Stimulated activated CD4-positive, alpha-beta T cell treated with anti-CD3 and anti-CD28 coated beads, Interleukin-15, amount 100 ng/mL, for 48 hours (primary cell): ENCODE measurements at places on chromosomes 2 and 18.

DNA sequence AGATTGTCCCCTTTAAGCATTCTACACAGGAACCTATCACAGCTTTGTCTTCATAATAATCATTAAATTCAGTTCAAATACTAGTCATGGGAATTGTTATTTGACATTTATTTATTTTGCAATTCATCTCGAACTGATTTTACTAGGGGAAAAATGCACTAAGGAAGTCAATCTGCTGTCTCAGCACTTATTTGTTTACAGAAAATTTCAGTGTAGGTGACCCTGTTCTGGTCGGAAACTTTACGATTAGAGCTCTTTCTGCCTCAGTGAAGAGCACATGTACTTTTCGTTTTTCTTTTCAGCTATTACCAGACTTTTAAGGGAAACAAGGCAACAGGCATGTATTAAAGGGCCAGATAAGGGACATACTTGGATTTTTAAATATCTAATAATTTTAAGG is 1405.7 kb upstream of the ZEB2 start:
- no peak for DNase-seq

DNA sequence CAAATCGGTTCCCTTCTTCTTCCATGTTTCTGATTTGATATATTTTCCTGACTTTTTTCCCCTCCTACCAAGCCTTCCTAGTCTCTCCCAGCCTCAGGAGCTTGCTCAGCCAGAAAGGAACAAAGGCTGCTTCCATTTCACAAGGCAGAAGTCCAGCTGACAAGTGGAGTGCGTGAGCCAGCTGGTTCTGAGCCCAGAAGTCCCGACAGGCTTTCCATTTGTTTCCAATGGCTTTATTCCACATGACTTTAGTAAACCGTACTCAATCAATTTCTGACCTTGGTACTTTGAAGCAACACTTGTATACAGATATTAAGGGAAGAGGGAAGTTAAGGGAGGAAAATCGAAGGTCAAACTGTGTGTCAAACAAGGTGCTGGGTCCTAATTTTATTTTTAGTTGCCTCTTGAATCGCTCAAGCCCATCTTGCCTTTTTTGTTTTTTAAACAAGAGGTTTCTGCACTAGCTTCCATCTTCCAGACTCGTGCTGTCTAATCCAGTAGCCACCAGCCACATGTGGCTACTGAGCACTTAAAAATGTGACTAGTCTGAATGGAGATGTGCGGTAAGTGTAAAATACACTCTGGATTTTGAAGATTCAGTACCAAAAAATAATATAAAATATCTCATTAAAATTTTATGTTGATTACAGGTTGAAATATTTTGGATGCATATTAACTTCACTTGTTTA is 36.2 kb downstream of the WIPF1 start:
- no peak for DNase-seq

- DNase-seq: no peak
These were observed 51.0 kb upstream of the EML4 start for GRCh38 chr2:42117923-42118753.

DNA sequence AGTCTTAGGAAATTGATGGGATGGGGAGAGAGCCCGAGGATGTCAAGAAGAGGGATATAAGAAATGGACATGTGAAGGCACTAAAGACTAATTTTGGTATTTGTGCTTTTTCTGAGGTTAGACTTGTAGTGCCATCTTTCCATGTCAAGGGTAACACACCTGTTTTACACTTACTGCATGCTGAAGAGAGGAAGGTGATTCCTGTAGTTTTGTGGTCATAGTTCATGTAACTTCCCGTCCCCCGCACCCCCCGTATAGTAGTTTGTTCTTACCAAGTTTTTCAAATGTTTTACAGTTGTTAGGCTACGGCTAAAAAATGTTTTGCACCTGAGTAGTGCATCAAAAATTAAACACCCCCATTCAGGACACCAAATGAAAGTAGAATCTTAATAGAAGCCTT is 73.8 kb downstream of the CLIP4 start:
- DNase-seq: no peak

- DNase-seq: no peak
These were observed 71.2 kb downstream of the FIGN start for GRCh38 chr2:163664610-163665009.

GRCh38 chr2:239473211-239473805 is 72.5 kb upstream of the HDAC4 start:
- no peak for DNase-seq

DNA sequence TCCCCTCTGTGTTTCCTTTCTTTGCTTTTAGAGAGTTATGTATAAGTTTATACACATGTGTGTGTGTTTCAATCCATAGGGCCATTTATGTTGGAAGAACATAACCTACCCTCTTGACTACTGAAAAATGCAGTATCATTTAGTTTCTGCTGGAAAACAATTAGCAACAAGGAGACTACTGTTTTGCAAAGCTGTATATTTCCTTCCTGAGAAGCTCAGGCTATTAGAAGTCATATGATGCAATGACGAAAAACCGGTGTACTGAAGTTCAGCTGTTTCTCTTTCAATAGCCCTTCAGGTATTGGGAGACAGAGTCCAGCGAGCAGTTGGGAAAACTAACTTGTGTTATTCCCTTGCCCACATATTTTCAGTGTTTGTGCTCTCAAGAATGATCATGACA is 447.7 kb upstream of the GYPC start:
- DNase-seq: no peak

- no peak for DNase-seq
These were observed 162.6 kb upstream of the SLC39A10 start for GRCh38 chr2:195494451-195494850.

DNA sequence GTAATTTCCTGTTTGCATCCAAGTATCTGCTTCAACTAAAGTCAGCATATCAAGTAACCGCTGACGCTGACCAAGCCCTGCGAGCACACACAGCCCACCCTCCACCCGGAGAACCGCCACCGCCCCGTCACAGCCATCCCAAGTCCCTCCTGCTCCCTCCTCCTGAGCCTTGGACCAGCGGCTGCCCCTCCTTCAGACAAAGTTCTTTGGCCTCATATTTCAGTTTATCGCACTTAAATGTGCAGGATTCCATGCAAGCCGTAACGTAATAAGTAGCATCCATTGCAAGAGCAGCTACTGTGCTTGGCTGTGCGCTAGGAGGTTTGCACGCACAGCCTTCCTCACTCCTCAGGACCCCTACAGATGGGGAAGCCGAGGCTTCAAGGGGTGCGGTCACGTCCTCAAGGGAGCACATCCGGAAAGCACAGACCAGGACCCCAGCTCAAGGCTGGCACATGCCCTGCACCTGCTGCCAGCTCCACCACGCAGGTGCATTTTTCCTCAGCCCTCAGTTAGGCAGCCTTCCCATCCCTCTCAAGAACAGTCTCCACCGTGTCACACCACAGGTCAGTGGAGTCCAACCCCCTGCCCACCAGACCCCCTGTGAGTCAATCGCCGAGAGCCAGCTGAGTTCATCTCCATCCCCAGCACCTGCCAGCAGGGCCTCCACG is 17.1 kb downstream of the PXDN start:
- DNase-seq: no peak

- no peak for DNase-seq
These were observed 109.0 kb upstream of the EPAS1 start for GRCh38 chr2:46188041-46188716.

DNA sequence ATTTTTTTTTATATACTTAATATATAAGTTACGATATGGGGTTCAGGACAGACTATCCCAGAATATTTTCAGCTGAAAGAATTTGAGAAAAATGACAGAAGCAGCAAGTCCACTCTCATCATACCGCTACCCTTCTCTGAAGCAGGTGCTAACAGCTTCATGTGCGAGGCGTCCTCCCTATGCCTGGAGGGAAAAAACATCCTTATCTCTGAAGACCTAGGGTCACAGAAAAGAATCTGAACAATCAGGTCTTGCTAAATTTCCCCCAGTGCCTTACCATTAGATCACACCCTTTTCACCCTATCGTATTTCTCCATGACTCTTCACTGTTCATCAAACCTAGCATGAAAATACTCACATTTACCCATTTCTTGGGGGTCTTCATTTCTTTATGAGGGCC is 51.9 kb upstream of the CREB1 start:
- no peak for DNase-seq

DNA sequence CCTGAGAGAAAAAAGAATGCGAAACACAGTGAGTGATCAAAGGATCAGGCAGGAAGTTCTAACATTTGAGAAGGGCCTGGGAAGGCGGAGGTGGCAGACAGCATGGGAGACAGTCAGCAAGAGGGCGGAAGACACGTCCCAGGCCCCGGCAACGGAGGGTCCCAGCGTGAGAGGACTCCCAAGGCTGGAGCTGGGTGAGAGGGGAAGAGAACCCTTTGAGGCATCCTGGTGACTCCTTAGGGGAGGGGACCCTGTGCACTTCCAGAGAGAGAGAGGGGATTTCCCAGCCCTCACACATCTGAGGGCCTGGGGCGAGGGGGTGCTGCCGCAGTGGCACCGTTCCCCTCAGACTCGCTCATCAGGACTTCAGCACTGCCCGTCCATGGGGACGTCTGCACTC is 133.4 kb downstream of the RTP5 start:
- DNase-seq: no peak

DNA sequence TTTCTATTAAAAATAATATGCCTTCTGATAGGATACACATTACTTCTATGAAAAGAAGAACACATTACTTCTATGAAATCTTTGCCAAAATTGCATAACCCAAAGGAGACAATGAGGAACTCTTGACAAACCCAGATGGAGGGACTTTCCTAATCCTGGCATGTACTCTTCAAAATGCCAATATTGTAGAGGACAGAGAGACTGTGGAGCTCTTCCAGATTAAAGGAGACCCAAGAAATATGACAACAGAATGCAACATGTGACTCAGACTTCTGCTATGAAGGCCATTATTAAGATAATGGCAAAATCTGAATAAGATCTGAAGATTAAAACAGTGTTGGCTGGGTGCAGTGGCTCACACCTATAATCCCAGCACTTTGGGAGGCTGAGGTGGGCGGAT is 22.2 kb downstream of the SOWAHC start:
- DNase-seq: no peak

DNA sequence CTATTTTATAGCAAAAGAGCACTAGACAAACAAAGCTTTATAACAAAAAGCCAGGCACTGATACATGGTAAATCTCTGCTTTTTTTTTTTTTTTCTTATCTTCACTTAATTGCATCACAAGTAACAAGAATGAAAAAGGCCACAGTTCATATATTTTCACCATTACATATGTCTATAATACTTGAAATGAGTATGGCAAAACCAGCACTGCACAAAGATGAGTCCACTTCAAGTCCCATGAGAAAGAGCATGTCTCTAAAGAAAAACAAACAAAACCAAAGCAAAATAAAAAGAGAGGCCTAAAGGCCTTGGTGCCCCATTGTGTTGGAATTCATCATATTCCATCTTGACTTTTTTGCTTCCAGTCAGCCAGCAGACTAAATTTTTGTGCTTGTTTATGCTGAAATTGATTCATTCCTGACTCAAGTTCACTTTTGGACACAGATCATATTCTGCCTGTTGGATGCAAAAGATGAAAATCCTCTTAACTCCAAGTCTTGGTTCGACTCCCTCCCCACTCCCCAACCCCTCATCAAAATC is 264.9 kb upstream of the CCDC68 start:
- no peak for DNase-seq

DNA sequence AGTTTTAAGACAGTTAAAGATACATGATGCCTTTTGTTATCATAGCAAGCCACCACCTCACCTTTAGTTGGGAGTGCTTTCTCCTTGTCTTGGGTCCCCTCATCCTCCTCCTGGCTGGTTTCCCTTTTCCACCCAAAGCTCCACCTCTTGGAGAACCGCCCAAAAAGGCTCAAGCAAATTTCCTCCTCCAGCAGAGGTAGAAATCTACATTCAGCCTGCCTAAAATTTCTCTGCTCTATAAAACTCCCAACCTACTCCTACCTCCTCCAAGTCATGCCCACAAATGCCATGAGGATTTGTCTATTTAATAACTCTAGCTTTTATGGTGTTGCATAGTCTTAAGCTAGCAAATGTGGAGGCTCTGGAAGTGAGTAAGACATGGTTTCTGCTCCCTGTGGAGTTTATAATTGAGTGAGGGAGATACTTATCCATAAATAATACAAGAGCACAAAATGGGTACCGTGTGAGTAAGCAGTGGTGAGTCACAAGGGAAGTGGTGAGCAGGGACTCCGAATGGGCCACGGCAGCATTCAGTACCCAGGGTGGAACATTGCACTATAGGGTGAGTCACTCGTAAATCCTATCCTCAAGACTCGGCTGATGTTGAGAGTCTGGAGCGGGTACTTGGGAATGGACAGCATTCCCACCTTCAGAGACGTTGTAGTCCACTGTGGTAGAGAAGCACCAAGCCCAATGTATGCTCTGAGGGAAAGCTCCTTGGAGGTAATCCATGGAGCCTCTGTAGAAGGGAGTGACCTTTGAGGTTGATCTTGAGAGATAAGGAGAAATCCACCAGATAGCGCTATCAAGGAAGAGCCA is 146.3 kb downstream of the RTN4 start:
- DNase-seq: peak; percentile 65

DNA sequence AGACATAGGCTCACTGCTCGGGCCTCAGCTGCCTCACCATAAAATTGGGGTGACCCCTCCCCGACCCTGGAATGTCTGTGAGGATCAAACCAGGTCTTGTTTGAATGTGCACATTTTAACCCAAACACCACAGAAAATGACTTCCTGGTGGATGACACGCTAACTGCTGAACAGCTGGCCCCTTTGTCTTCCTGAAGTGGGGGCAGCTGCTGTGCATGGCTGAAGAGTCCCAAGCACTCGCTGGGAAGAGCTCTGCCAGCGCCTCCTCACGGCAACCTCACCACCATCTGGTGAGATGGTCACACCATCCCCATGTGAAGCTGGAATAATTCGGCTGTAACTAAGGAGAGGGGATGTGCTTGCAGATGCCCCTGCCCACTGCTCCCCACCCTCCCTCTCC is 34.0 kb downstream of the AQP12A start:
- DNase-seq: no peak

DNA sequence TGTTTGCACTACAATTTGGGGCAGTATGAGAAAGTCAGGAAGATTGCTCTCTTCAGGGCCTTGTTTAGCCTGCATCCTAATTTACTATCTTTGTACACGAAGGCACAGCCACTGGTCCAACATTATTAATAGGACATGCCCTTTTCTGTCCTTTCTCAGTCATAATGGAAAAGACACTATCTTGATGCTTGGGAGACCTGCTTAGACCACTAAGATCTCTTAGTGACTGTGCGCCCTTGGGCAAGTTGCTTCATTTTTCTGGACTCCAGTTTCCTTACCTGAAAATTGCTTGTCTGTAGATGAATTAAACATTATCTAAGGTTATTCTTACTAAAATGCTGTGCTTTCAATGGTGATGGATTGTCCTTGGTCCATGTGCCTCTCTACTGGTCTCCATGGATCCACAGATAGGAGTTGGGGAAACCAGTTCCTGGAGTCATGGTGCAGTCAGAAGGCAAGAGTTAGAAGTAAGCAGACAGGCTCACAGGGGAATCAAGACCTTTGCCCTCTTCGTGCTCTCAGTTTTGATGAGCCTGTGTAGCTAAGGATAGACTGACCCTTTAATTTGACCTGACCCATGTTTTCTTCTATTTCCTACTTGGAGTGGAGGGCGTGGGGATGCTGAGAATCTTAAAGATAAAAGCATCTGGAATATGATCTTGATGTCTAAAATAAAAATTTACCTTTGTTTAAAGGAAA is 114.0 kb downstream of the RAPGEF4 start:
- DNase-seq: no peak

GRCh38 chr2:31023541-31023940 is 114.7 kb downstream of the GALNT14 start:
- no peak for DNase-seq

GRCh38 chr2:34980689-34981088 is 1374.9 kb upstream of the CRIM1 start:
- DNase-seq: no peak

GRCh38 chr2:64846177-64846576 is 143.0 kb upstream of the SLC1A4 start:
- DNase-seq: no peak
